ENCODE measurements at places on chromosomes 6 and 20.

GRCh38 chr20:32914031-32914430 lies 55.3 kb downstream of the EFCAB8 start:
- no peak for DNase-seq

DNA sequence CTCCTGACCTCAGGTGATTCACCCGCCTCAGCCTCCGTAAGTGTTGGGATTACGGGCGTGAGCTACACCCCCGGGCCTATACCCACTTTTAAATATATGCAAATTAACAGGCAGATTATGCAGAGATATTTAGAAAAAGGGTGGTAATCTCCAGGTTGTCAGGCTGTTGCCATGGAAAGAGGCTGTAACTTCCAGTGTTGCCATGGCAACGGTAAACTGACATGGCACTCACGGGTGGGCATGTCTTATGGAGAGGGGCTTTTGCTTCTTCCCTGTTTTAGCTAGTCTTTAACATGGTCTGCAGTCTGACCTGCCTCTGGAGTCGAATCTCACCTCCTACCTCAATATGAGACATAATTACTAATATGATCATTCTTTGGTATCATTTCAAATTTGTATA lies 44.9 kb downstream of the ZNF334 start:
- no peak for DNase-seq

- peak; percentile 46 for DNase-seq
Observed at GRCh38 chr6:139888681-139889122, 514.3 kb upstream of the CITED2 start.

DNA sequence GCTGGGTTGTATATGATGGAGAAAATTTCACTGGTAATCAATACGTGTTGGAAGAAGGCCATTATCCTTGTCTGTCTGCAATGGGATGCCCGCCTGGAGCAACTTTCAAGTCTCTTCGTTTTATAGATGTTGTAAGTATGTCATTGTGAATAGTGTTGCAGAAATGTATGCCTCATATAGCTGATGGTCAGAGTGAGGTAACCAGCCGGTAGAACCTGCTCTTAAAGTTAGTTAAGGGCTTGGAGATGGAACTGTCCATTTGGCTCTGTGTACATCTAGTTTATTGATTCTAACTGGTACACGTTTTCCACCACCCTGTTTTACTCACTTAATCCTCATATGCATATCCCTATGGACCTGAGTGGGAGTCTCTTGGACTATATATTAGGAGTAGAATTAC lies 73.5 kb downstream of the RTN4IP1 start:
- no peak for DNase-seq

DNA sequence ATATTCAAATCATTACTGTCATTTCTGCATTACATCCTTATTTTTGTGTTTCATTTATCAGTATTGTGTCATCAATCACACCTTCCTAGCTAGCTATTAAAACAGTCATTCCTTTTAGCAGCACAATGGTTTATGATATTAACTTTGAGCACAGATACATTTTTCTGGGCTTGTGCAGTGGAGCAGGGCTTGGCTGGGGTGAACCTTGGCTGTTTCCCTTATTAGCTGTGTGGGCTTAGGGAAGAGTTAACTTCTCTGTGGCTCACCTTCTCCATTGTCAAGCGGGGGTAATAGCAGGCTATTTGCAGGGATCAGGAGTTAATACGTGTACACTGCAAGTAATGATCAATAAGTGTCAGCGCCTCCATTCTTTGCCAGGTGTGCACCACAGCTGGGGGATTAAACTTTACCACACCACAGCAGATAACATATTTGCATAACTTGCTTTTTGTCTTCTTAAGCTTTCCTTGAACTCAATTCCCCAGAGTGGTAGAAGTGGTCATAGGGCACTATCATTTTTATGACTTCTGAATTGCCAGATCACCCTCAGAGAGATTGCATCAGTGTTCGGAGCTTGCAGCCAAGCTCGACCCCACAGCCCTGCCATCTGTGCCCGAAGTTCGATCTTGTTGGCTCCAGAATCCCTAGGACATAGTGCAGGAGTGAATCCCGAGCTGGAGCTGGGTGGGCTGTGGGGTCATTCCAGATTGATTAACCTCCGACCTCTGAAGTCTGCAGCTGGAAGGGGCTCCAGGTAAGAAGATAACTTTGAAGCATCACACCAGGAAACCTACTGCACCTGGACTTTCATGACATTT lies 1.5 kb upstream of the PYGB start:
- no peak for DNase-seq

GRCh38 chr6:72064399-72064975 lies 178.1 kb downstream of the RIMS1 start:
- no peak for DNase-seq

- DNase-seq = no peak
Observed at GRCh38 chr6:133567636-133568035, 321.3 kb upstream of the TCF21 start.

DNA sequence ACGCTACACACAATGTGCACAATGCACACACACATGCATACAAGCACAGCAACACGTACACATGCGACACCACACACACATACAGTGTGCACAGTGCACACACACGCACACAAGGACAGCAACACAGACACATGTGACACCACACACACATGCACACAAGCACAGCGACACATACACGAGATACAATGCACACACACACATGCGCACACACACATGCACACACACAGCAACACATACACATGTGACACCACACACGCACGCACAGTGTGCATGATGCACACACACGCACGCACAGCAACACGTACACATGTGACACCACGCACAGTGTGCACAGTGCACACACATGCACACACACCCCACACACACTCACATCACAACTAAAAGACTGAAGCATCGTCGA lies 327.3 kb downstream of the THBS2 start:
- DNase-seq = no peak

DNA sequence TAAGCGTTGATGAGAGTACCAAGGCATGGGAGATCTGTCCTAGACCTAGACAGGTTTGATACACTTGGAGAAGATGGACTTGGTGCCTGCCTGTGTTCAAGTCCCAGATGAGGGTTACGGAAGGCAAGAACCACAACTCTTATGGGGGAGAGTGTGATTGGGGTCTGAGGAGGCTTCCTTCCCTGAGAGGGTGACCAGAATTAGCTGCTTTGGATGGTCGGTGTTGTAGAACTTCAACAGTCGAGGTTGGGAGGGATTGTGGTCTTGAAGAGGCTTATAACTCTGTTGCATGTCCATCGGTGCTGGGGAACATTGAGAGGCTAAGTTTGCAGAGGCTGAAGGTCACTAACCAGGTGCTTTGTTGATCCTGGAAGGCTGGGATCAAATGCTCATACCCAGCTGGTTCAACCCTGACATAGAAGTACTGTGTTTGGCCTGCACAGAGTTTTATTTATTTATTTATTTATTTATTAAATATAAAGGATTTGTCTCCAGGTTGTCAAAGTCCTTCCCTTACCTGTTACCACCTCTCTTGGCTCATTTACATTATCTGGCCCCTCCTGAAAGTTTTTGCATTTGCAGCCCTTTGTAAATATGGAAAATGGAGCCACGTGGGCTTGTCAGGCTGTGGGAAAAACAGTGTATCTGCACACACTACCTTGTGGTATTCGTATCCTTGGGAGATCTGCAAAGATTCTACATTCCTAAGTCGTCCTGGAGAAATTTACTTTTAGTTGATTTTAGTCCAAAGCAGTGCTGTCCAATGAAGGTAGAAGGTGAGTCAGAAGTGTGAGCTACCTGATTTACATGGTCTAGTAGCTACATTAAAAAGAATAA lies 15.8 kb upstream of the EFCAB8 start:
- DNase-seq = no peak

DNA sequence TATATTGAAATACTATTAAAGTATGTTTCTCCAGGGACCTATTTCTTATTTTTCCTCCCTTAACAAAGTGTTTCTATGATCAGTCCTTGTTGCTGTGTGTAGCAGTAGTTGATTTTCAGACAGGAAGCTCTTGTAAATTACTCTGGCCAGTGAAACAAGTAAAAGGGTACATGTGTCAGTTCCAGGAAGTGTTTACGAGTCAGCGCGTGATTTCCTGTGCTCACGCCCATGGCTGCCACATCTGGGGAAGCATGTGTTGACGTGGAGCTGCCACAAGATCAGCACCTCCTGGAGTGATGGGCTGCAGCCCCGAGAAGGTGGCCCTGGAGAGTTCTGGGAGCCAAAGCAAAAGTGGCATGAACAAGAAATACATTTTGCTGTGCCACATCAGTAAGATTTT lies 38.6 kb upstream of the GGTLC1 start:
- DNase-seq = no peak

DNA sequence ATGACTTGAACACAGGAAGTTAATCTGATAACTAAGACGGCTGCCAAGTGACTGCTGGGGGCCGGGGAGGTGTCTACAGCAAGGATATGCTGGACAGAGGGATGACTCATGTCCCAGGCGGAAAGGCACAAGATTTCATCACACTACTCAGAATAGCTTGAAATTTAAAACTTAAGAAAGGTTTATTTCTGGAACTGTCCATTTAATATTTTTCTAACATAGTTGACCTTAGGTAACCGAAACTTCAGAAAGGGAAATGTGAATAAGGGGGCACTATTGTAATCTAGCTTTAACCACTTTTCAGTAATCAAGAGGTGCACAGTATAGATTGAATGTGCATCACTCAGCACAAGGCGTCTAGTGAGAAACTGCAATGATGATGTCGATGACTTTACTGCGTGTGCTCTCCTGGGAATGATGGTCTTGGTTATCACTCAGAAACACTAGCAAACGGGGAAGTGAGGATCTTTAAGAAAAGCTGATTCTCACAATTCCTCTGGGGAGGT lies 171.5 kb downstream of the QKI start:
- DNase-seq = no peak

GRCh38 chr6:7644417-7644816 lies 54.4 kb downstream of the SNRNP48 start:
- DNase-seq = no peak

DNA sequence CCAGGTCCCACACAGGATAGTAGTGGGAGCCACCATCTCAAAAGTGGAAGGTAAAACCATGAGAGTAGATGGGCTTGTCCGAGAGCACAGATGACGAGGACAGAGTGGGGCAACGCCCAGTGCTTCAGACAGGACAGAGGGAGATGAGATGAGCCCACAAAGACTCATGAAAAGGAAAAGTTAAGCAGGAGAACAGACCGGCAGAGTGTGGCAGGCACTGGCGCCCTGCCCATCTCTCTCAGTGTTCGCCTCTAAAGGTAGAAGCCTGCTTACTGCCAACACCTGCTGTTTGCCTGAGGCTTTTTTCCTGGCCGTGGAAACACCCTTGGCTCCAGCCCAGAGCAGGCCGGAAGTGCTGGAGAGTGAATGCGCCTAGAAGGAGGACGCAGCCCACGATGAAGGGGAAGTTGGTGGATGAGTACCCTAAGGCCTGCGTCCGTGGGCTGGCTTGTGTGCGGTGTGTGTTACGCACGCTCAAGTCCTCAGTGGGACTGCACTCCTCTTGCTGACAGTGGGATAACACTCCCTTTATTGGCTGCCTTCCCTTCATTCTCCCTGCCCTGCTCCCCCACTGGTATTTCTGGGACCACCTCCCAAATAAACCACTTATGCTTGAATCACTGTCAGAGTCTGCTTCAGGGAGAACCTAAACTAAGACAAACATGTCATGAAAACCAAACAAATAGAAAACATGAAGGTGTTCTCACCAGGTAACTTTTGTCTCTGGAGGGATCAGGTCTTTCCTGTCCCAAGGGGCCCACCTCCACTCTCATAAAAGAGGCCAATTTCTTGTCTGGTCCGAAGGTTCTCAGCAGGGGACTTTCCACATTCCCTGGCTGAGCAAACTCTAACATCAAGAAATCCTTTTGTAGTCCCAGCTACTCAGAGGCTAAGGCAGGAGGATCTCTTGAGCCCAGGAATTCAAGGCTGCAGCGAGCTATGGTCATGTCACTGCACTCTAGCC lies 9.1 kb upstream of the FOXP4 start:
- no peak for DNase-seq

DNA sequence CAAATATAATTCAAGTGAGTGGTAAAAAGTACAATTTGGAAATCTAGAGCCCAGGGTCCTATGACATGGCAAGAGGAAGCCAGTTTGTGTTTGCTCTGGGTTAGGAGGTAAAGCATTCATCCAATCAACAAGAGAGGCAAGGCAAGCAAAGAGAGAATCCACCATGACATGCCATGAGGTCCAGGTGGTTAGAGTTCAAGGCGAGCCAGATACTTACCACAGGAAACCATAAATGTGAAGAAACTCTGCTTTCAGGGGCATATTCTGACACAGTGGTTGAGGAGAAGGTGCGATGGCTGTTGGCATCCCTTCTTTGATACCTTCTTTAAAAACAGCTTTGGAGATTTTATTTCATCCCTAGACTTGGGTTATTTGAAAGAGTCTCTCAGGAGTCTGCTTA lies 193.8 kb upstream of the MAN1A1 start:
- DNase-seq = no peak

DNA sequence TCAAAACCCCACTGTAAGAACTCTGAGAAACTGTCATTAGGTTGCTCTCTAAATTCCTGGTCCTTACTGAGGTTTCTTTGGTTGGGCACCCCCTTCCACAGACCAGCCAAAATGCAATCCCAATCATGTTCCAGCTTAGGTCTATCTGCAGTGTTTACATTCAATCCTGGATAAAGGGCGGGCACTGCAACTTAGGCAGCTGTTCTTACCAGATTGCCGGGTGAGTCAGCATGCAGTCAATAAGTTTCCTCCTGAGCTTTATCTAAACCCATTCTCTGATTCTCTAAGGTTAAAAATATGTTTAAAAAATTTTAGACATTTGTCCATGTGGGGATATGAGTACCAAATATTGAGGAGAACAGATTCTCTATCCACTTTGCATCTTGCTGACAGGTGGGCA lies 197.8 kb downstream of the HAO1 start:
- DNase-seq = no peak

GRCh38 chr6:167338541-167339117 lies 13.7 kb downstream of the TTLL2 start:
- DNase-seq = no peak

DNA sequence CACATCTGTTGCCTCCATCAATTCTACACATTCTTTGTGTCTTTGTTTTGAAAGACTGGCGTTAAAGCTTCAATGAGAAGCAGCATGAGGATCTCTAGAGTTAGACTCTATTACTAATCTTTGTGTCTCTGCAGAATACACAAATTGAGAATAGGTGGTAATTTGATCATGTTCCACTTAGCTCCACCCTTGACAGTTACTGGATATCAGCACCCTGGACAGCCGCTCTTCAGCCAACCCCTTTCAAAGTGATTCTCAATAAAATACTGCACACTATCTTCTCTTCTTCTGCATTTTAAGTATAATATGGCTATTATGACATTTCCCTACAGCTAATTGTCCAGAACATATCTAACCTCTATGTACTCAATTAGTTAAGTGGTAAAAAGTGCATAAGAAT lies 54.3 kb upstream of the CNR1 start:
- no peak for DNase-seq

DNA sequence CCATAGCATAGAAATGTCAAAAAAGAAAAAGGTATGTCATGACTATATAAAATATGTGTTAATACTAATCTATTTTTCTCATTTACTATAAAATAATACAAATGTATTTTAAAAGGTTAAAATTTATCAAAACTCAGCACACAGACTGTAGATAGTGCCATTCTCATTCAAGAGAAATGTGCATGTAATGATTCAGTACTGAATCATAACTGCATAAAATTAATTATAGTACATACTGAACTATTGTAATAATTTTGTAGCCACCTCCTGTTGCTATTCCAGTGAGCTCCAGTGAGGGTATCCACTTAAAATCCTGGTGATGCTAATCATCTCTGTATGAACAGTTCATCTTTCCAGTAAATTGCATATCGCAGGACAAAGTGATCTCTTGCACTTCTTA lies 82.8 kb downstream of the HMGCLL1 start:
- no peak for DNase-seq
